ENCODE measurements at places on chromosomes 7 and 10.

DNA sequence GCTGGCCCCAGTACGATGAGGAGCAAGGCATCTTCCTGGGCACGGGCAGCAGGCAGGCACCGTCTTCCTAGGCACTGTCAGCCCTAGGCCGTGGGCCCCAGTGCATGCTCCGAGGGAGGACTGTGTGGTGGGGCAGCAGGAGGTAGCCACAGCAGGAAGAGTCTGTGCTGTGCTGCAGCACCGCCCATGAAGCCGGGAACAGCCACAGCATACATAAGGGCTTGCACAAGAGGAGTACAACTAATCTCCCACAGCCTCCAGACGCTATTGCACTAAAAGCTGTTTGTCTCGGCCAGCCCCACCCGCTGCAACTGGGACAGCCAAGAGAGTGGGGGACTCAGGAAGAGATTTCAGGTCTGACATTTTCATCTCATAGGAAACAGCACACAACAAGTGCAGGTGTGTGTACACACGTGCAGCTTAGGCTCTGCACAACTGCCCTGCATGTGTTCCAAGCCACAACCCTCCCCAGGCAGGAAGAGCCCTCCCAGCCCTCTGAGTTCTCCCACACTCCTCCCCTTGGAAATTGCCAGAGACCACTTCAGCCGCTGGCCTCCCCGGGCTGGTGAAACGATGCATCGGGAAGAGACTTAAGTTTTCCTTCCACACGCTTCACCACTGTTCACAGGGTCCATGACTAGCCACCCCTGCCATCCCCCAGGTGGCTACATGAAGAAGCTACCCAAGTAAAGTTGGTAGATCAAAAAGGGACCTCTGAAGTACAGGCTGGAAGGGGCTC, 88.1 kb upstream of the DDC start:
- DNase-seq = no peak

GRCh38 chr10:14556285-14556956, 218.3 kb downstream of the FAM107B start:
- no peak for DNase-seq

DNA sequence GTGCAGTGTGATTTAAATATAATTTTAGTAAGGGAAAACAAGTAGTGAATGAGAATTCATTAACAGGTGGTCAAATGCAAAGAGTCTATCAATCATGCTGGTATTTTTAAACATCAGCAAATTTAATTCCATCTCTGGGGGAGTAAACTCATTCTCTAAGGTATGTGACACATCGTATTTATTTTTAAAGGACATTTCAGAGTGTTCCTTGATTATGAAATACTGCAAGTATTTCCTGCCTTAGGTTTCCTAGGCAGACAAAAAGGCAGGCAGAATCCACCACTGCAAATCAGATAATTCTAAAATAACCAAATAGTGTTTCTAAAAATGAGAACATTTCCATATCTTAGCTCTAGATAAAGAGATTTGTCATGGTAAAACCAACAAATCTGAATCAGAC, 193.8 kb downstream of the LRRTM3 start:
- no peak for DNase-seq

- no peak for DNase-seq
Measured at GRCh38 chr10:131246089-131246488, 65.4 kb downstream of the TCERG1L start.

GRCh38 chr10:75111907-75112679, 637 bp downstream of the SAMD8 start:
- no peak for DNase-seq

GRCh38 chr7:45610019-45610418, 35.9 kb downstream of the ADCY1 start:
- DNase-seq = no peak

- no peak for DNase-seq
Measured at GRCh38 chr7:22320416-22320815, 36.5 kb downstream of the RAPGEF5 start.

DNA sequence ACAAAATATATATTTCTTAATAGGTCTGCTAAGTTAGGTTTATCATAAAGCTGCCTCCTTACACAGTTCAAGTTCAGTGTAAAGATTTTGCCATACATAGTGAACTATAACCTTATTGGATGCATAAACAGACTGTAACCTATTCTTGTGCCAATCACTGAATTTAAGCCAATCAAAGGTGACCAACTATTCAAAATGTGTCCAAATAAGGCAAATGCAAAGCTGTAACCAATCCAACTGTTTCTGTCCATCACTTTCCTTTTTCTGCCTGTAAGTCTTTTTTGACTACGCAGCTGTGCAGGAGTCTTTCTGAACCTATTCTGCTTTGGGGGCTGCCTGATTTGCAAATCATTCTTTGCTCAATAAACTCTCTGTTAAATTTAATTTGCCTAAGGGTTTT, 11.6 kb upstream of the DNMBP start:
- no peak for DNase-seq

Data from activated gamma-delta T cell (primary cell).